ENCODE measurements at places on chromosomes 12 and 14.
A peak's percentile ranks its signal among the peaks of the same experiment; 100 is the strongest.

DNA sequence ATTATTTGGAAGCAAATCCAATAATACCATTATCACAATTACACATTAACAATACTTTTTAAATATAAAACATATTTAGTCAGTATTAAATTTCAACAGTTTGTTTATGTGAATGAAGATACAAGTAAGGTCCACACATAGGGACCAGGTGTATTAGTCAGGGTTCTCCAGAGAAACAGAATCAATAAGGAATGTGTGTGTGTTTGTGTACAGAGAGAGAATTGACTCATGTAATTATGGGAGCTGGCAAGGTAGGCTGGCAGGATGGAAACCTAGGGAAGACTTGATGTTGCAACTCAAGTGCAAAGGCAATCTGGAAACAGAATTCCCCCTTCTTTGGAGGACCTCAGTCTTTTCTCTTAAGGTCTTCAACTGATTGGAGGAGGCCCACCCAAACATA, 123.2 kb upstream of the OTX2 start:
- DNase-seq = no peak

- DNase-seq = peak; percentile 62
Observed at GRCh38 chr14:69152181-69152901, 578 bp downstream of the DCAF5 start.

- DNase-seq = no peak
Observed at GRCh38 chr14:42214981-42215491, 608.4 kb downstream of the LRFN5 start.

GRCh38 chr12:23525450-23526072, 423.9 kb downstream of the SOX5 start:
- DNase-seq = no peak

- DNase-seq = no peak
Observed at GRCh38 chr14:53872681-53873089, 83.9 kb downstream of the BMP4 start.
